SJSA1 (cell line): ENCODE measurements at places on chromosomes 6 and 20. TPM values are rescaled to one million over a fixed set of nuclear protein-coding genes. Genes with fewer than 3 reads are reported as not detected.

DNA sequence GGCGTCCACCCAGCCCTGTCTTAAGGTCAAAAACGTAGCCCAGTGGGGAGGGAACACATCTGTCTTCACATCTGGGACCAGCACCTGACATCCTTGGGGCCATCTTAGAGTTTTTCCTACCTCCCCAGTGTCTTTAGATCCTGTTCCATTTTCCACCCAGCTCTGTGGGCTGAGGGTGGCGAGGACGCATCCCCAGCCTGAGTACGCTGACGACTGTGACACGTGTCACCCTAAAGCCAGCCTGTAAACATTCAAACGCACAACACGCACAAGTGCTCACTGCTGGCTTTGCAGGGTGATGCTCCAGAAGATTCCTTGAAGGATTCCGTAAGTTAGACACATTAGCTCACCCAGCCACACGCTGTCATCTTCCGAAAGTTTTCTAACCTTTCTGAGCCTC, 215.9 kb downstream of the TAF4 start:
- no peak for DNase-seq
- no peaks in the 10 kb centered on the region for H3K4me1 ChIP-seq
- H3K27me3 ChIP-seq: peaks cover 4% of the 10 kb centered on the region
- H3K27ac ChIP-seq: no peak overlapping the region
- H3K4me3 ChIP-seq: no peak overlapping the region

DNA sequence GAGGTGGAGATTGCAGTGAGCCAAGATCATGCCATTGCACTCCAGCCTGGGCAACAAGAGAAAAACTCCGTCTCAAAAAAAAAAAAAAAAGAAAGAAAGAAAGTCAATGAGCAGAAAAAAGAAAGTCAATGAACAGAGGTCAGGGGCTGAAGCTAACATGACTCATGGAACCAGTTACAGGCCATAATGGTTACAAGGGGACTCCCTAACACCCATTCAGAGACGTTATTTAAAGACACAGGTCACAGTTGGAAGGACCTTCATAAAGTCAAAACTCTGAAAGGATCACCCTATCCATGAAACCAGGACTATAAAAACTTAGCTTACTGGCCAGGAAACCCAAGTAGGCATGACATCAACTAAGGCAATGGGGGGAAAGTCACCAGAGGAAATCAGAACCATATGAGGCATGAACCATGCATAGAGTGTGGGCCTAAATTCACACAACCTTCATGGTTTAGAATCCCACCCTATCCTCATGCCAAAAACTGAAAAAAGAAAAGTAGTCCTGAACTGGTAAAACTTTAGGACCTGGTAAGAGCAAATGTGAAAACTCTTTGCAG, 18.2 kb downstream of the FBXL4 start:
- H3K27ac ChIP-seq: no peak overlapping the region
- no peaks in the 10 kb centered on the region for H3K4me1 ChIP-seq
- H3K4me3 ChIP-seq: no peak overlapping the region
- H3K27me3 ChIP-seq: no peaks in the 10 kb centered on the region
- DNase-seq: no peak
- peaks cover 5% of the 10 kb centered on the region for H3K36me3 ChIP-seq

DNA sequence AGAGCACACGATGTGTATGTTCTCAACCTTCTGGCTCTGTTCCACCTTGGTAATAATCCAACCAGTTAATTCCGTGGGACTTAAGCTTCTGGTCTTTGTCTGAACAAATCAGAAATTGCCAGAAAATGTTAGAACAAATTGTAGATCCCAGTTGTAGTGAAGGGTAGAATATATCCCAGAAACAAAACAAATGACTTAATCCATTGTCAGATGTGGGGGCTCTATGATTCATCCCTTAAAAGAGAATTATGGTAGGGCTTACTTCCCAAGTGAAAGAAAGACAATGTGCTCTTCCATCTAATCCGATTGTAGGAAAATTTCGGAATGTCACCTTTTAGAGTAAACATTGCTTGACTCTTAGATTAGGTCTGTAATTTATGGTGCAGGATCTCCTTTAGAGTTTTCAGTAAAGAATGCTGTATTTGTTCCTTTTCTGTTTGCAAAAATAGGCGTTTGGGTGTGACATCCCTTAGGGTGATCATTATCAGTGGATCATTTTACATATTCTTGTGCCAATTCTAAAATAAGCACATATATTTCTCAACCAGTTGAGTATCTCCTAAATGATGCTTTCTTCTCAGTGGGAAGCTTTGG, 234.5 kb upstream of the ZNF217 start:
- H3K36me3 ChIP-seq: no peaks in the 10 kb centered on the region
- no peak for DNase-seq
- no peaks in the 10 kb centered on the region for H3K27me3 ChIP-seq
- peak overlapping the region; percentile 100 for H3K27ac ChIP-seq
- H3K4me3 ChIP-seq: peak overlapping the region; percentile 19

GRCh38 chr6:75893776-75894152, 144.7 kb downstream of the MYO6 start:
- H3K4me1 ChIP-seq: no peaks in the 10 kb centered on the region
- H3K27me3 ChIP-seq: no peaks in the 10 kb centered on the region
- no peak for DNase-seq
- H3K27ac ChIP-seq: no peak overlapping the region

GRCh38 chr6:145138469-145139139, 596.7 kb downstream of the EPM2A start:
- no peak overlapping the region for H3K27ac ChIP-seq
- no peak for DNase-seq
- no peaks in the 10 kb centered on the region for H3K36me3 ChIP-seq
- H3K27me3 ChIP-seq: no peaks in the 10 kb centered on the region

DNA sequence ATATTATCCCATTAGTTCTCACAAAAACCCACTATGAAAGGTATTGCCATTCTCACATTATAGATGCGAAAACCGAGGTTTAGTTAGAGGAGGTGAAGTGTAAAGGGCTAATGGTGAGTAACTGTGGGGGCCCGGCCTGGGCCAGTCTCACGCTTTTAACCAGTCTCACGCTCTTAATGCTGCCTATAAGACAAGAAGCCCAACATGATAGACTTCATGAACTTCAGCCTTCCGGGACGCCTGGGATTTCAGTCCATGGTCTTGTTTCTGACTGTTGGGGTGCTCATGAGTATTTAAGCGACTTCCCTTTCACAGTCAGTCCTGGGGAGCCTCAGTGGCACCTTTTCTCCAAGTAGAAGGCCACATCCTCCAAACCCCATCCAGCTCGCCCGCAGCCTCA, 31.7 kb downstream of the AGPAT4 start:
- H3K4me1 ChIP-seq: no peaks in the 10 kb centered on the region
- H3K27ac ChIP-seq: no peak overlapping the region
- no peak overlapping the region for H3K4me3 ChIP-seq
- H3K27me3 ChIP-seq: no peaks in the 10 kb centered on the region

DNA sequence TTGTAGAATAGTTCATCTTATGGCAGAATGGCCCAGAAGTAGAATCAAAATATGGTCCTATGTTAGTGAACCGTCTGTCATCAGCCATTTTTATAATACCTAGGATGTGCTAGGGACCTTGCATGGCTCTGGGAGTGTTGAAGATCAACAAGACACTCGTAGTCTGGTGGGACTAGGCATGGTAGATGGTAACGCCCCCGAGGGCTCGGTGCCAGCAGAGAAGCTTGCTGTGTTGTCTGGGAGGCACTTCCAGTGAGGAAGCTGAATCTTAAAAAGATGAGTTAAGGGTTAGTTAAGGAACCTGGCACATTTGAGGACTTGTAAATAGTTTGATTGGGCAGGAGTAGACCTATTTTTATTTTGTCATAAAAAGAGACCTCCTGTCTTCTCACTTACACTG, 82.4 kb downstream of the MAP3K4 start:
- peaks cover 46% of the 10 kb centered on the region for H3K36me3 ChIP-seq
- no peak for DNase-seq
- H3K4me3 ChIP-seq: no peak overlapping the region
- H3K4me1 ChIP-seq: no peaks in the 10 kb centered on the region
- no peak overlapping the region for H3K27ac ChIP-seq
- H3K27me3 ChIP-seq: no peaks in the 10 kb centered on the region

GRCh38 chr20:5033566-5033965, 32.3 kb upstream of the SLC23A2 start:
- no peaks in the 10 kb centered on the region for H3K4me1 ChIP-seq
- H3K36me3 ChIP-seq: no peaks in the 10 kb centered on the region
- no peak overlapping the region for H3K4me3 ChIP-seq

- H3K27me3 ChIP-seq: no peaks in the 10 kb centered on the region
- H3K4me3 ChIP-seq: no peak overlapping the region
- no peak for DNase-seq
- H3K27ac ChIP-seq: no peak overlapping the region; the same call in 1 of the 2 replicates
- H3K36me3 ChIP-seq: peaks cover 40% of the 10 kb centered on the region
Observed at GRCh38 chr6:2839982-2840748, 1.5 kb downstream of the SERPINB1 start.

DNA sequence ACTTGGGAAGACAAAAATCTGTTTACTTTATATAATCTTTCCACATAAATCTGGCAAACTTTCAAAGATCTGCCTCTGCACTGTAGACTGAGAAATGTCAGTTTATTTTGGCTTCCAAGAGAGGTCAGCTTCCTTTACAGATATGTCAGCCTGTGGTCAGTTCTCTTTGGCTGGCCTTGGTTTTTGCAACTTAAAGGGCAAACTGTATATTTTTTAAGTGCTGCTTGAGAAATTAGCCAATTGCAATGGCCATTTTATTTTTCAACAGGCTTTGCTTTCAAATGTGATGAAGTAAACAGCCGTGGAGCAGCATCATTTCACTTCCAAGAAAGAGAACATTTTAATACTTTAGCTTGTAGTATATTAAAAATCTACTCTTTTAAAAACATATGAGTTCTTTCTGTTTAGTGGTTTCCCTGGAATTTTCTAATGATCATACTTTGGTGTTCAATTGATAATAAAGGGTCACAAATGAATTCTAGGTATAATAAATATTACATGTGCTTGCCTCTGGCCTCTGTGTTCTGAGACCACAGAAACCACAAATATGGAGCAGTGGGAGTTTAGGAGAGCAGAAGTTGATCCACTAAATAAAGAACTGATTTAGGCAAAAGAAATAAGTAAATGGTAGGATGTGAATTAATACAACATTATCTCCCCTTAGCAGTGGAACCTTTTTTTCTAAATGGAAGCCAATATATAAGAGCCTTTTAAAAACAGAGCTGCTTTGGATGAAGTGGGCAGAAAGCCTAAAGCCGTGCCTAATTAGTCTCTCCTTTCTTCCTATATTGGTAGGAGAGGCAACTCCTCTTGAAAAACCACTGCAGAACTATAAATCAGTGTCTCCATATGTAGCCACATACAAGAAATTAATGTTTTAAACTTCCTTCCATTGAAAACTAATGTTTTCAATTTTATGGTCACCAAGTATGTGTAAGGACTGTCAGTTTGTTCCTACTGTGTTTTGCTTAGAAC, 16.2 kb downstream of the ADGRB3 start:
- H3K27ac ChIP-seq: no peak overlapping the region
- no peaks in the 10 kb centered on the region for H3K4me1 ChIP-seq
- H3K36me3 ChIP-seq: no peaks in the 10 kb centered on the region
- no peak overlapping the region for H3K4me3 ChIP-seq
- no peak for DNase-seq

DNA sequence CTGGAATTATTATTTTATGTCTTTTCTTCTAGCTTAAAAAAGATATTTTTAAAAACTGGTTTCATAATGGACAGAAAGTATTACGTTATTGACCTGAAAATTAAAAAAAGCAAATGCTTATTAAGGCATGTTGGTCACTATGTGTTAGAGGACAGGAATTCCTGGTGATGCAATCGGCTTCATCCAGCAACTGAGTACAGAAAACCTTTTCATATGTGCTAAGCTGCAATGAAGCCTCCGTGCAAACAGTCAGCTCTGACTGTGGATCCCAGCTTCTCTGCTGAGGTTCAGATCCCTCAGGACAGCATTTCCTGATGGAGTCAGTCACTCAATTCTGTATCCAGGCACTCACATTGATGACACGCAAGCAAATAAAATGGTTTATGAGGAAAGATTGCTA, 22.7 kb upstream of the BMP2 start:
- DNase-seq: no peak
- H3K4me3 ChIP-seq: no peak overlapping the region
- no peaks in the 10 kb centered on the region for H3K4me1 ChIP-seq
- H3K27me3 ChIP-seq: peaks cover 9% of the 10 kb centered on the region; the same call in 1 of the 2 replicates
- no peak overlapping the region for H3K27ac ChIP-seq
- H3K36me3 ChIP-seq: no peaks in the 10 kb centered on the region

DNA sequence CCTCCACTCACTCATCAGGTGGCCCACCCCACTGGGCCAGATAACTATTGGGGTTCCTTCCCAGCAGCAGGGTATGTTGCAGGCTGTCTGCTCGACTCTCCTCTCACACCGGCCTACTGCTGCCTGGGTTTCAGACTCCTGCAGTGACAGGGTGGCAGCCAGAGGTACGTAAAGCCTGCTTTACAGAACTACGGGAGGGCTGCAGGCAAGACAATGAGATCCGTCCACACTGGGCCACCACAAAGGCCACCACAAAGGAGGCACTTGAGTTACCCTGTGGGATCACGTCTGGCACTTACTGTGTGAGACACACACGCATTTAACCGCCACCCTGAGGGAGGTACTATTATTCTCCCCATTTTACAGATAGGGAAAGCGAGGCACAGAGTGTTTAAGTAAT, 78.5 kb downstream of the NFATC2 start:
- no peaks in the 10 kb centered on the region for H3K27me3 ChIP-seq
- H3K4me3 ChIP-seq: no peak overlapping the region
- H3K27ac ChIP-seq: no peak overlapping the region
- peaks cover 11% of the 10 kb centered on the region for H3K4me1 ChIP-seq
- no peak for DNase-seq

- H3K27ac ChIP-seq: no peak overlapping the region
- H3K27me3 ChIP-seq: no peaks in the 10 kb centered on the region
- no peak overlapping the region for H3K4me3 ChIP-seq
- H3K4me1 ChIP-seq: peaks cover 3% of the 10 kb centered on the region; the same call in 1 of the 2 replicates
Observed at GRCh38 chr6:27684264-27685211, 211.6 kb upstream of the ZNF184 start.

DNA sequence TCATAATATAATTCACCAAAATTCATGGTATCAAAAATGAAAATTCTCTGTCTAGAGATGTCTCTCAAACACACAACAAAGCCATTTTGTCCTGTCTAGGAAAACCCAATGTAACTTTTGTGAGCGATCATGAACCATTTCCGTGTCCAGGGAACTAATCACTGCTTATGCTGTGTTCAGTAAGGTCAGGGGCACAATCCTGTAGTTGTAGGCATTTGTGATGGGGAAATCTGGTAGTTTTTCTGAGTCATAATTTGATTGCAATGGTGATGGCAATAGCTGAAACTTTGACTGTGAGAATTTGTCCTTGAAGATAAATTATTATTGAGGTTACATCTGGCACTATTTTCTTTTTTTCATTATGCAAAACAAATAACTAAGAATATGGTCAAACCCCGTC, 21.0 kb upstream of the GCLC start:
- no peak for DNase-seq
- H3K4me1 ChIP-seq: no peaks in the 10 kb centered on the region
- no peak overlapping the region for H3K4me3 ChIP-seq
- no peak overlapping the region for H3K27ac ChIP-seq

Gene IP6K3
- 5.2 and 5.3 TPM in 2 replicates for total RNA-seq

Gene PKHD1
- total RNA-seq: under 0.01 TPM in 1 of 2 replicates, not detected in the other

Gene CST2
- total RNA-seq: not detected in 2 replicates

Gene B3GAT2
- not detected in 2 replicates for total RNA-seq

Gene EYS
- not detected in 2 replicates for total RNA-seq
